ENCODE measurements at places on chromosomes 3 and 15.
A peak's percentile ranks its signal among the peaks of the same experiment; 100 is the strongest.

- DNase-seq = peak; percentile 35
Measured at GRCh38 chr3:184561913-184562877, 610 bp downstream of the EPHB3 start.

DNA sequence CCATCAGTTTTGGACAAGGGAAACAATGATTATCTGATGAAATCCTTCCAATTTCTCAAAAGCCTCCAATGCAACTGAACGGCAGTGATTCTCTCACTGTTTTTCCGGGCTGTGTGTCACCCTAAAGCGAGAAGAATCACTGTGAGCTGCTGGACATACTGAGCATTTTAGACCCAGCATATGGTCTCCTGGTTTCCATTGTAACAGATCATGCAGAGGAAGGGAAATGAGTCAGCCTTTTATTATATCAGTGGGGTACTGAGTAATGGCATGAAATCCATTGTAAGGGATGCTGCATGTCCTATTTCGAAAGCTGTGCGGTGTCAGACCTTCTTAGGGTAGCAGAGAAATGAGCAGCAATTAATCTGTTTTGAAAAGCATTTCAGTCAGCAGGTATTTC is 287.1 kb downstream of the IL5RA start:
- DNase-seq = no peak

GRCh38 chr15:45777781-45778180 is 143.0 kb downstream of the SQOR start:
- no peak for DNase-seq

- DNase-seq = peak; percentile 70
Measured at GRCh38 chr3:15974647-15975046, 176.9 kb upstream of the ANKRD28 start.

- DNase-seq = no peak
Measured at GRCh38 chr3:16085410-16085809, 89.1 kb upstream of the GALNT15 start.

DNA sequence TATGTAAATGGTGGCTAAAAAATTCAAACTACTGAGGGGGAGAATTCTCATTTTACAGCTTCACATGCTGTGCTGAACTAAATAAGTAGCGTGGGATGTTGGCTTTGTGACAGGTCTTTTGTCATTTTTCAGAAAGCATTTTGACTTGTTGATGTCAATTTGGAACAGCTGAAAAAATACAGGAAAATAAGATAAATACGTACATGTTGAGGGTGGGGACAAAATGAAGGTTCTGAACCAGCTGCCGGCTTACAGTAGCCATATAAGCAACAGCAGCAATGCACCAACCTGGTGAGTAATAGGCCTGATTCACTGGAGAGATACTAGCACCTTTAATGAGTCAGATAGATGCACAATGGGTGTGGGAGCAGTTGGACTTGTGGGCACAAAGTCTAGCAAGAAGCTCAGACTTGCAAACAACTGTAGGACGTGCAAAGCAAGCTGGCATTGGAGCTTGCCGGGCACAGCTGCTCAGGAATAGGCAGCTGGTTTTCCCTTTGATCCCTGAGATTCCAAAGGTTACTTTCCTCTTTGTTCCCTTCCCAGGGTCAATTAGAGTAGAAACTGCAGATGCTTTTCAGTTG is 12.9 kb downstream of the B3GNT5 start:
- DNase-seq = no peak

DNA sequence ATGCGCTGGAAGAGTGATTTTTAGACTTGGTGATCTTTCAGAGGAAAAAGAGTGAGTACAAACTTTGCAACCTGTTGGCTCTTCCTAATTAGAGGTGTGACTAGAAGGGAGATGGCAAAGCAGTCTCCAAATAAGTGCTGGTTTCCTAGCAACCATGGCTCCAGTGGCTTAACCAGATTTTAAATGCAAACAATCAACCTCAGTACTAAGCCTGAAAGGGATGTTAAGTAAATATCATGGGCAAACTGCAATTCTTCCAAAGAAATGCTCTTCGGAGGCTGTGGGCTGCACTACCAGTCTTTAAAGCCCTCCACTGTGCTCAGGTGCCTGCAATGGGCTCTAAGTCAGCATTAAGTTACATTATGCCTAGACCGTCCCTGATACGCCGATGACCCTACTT is 678.1 kb upstream of the CCDC54 start:
- peak; percentile 51 for DNase-seq

DNA sequence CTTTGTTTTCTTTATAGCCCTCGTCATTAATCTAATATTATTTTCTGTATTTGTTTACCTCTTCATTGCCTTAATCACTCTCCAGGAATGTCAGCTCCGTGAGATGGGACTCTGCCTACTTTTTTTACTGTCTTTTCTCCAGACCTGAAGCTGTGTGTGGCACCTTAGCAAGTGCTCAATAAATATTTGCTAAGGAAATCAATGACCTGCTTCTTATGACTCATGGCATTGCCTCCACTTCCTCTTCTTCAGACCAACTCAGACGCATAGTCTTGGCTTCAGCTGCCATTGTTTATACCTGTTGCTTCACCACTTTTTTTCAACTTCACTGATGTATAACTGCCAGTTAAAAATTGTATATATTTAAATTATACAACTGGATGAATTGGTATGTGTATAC is 218.5 kb upstream of the CMC1 start:
- no peak for DNase-seq

DNA sequence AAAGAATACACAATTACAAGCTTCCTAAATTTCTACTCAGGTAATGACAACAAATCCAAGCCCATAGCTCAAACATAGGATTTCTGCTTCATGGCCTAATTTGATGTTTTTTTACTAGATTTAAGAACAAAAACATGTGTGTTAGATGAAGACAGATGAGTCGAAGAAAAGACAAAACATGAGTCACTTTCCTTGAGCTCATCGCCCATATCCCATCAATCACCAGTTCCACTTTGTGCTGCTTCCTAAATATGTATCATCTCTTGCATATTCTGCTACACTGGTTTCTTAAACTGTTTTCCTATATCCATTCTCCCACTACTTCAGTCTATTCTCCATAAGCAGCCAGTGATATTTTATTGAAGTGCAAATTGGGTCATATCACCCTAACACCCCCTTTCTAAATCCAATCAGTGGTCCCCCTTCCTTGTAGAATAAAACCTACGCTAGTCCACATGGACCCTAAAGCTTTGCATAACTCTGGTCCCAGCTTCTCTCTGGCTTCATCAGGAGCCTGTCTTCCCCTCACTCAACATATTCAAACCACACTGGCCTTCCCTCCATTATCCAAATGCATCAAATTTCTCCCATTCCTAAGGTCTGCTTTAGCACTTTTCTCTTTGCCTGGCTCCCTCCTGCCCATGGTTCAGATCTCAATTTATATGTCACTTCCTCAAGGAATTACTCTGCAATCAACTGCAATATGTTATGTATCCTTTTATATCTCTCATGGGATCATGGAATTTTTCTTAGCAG is 1033.9 kb downstream of the FHIT start:
- DNase-seq = peak; percentile 75

GRCh38 chr3:182913889-182914288 is 66.4 kb downstream of the DCUN1D1 start:
- no peak for DNase-seq

DNA sequence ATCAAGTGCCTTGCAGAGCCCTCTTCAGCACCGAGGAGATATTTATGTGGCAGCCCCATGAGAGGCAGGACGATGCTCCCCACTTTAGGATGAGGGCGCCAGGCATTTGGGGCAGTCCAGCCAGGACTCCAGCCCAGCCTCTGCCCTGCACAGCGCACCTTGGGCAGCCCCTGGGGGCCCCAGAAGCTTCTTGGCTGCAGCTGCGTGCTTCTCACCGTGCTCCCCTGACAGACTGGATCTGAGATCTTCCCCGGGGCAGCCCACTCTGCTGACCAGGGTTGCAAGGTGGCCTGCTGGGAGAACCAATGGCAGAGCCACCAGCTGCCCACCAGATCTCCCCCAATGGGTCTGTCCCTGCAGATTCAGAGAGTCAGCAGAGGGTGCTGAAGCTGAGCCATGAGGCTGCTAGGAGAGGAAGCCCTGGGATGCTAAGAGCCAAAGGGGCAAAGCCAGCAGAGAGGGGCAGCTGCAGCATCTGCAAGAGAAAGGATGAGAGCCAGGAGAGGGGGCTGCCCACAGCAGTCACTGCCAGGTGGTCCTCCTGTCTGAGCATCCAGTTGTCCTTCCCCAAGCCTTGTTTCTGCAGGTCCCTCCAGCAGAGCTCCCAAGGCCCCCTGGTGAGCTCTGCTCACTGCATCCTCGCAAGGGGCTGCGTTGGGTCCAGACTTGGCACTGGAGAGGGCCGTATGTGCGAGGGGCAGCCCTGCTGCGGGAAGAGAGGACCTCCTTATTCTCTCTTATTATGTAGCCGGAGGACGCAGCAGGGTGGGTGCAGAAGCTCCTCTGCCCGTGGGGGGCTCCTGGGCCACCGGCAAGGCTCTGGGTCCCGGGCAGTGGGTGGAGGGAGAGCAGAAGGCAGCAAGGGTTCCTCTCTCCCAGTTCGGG is 14.7 kb upstream of the KLF13 start:
- no peak for DNase-seq

GRCh38 chr3:132256989-132257388 is 60.2 kb upstream of the ACP3 start:
- DNase-seq = peak; percentile 86

GRCh38 chr3:147361454-147362420 is 44.6 kb downstream of the ZIC4 start:
- DNase-seq = peak; percentile 82

- peak; percentile 65 for DNase-seq
Measured at GRCh38 chr3:53163444-53164387, 2.7 kb downstream of the PRKCD start.

- no peak for DNase-seq
Measured at GRCh38 chr3:154182322-154182922, 61.2 kb downstream of the ARHGEF26 start.

DNA sequence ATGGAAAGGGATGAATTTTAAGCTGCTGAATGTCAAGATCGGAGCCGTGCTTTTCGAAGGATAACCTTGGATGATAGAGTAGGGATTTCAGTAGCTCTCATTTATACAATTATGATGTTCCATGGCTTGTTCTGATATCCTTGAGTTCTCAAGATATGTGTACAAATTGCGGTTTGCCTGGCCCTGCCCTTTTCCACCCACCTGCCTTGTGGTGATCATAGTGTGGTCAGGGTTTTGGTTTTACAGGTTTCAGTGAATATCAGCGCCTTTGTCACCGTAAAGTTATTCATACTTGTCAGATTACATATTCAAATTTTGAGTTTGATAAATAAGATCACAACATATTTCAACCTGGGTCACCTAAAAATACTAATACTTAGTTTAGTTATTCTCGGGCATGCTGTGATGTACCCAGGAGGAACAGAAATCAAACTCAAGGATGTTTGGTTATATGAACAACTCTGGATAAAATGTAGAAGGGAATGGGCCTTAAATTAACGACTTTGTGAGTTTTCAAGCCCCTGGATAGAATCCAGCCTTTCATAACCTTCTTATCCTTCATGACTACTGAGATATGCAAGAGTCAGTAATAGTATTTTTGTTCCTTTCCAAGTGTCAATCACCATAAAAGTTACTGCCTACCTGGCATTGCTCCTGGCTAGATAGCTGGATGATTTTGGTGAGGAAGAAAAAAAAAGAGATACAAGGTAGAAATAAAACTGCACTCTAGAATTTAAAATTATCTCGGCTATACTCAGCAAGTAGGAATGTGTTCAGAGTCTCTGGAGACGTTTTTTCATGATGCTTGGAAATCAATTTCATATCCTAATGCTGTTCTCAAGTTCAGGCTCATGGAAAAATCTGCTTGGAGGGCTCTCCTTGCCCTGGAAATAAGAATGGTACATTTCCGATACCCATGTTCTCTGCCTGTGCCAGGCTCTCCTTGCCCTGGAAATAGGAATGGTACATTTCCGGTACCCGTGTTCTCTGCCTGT is 209.2 kb upstream of the TPRG1 start:
- DNase-seq = no peak

- DNase-seq = no peak
Measured at GRCh38 chr3:182294256-182294655, 499.0 kb upstream of the ATP11B start.

DNA sequence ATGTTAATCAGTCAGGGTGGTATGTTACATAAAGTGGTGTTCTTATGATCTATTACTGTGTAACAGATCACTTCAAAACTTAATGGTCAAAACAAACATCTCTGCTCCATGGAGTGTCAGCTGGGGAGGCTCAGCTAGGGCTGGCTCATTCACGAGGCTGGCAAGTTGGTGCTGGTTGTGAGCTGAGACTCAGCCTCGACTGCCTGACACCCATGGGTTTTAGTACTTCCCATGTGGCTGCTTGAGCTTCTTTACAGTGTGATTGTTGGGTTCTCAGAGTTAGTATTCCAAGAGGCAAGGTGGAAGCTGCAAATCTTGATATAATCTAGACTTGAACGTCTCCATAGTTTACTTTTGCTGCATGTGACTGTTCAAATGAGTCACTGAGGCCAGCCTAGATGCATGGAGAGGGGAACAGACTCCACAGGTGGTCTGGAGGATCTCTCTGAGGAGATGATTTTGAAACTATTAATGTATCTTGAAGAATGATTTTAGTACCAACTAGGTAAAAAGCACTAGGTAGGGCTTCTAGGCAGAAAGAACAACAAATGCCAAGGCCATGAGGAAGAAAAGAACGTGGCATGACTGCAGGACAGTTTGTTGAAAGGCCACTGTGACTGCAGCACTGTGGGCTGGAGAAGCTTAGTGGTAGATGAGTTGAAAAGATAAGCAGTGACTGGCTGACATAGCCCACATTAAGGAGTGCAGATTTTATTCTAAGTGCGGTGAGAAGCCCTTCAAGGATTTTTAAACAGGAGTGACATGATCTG is 281.1 kb upstream of the PROK2 start:
- no peak for DNase-seq

GRCh38 chr15:86677278-86677677 is 597.6 kb downstream of the AGBL1 start:
- peak; percentile 21 for DNase-seq

DNA sequence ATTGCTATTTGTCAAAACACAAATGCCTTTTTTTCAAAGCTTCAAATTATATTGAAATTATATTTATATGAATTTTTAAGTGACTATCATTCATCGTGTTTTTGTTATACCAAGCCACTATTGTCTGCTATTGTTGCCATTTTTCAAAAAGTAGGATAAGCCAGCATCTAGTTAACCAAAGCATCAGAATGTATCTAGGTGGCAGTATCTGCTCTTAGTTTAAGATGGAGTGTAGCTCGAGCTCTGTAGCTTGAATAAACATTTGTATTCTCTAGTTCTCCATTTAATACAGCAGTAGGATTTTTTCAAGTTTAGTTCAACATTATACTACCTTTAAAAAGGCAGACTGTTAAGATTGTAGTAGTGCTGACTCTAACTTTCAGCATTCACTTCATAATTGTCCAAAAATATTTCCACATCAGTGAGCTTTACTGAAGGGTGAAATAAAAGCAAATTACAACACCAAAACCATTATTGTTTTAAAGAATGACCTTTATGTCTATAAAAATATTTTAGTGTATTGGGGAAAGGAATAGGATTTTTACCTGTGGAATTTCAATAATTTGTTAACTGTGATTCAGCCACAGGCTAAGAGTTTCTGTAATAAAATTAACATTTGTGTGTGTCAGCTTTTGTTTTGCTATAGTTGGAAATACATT is 19.6 kb upstream of the C15orf61 start:
- DNase-seq = peak; percentile 17

Data from mesendoderm (in vitro differentiated cells).